Upper lobe of left lung (tissue), 6 donors: ENCODE measurements at places on chromosomes 11 and 22. TPM values are rescaled to one million over a fixed set of nuclear protein-coding genes. Genes with fewer than 3 reads are reported as not detected.

DNA sequence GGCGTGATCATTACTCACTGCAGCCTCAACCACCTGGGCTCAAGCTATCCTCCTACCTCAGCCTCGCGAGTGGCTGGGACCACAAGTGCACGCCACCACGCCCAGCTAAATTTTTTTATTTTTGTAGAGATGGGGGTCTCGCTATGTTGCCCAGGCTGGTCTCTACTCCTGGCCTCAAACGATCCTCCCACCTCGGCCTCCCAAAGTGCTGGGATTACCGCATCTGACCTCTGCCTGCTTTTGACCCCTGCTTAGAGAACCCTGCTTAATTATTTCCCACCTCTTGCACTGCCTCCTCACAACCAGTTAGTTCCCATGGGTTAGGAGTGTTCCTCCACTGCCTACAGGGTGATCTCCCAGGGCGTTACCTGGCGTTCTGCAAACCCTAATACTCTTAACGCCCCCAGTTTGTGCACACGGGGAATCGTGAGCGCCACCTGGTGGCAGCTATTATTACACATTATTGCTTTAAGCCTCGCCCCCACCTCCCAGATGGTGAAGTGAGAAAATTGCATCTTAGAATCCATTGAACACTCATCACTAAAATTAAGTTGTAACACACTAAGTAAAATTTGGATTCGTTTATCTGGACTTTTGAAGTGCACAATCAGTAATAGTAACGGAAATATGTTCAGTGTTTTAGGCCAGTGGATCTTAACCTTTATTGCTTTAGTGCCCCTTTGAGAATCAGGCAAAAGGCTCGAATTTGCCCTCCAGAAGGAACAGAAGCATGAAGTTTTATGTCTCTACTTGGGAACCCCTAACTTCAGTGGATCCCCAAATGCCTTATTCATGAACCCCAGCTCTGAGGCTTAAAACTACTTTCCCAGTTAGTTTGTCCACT lies 61.4 kb upstream of the ASPHD2 start:
- DNase-seq, result no peak
- H3K27me3 ChIP-seq, result no peaks in the 10 kb centered on the region
- H3K4me3 ChIP-seq, result no peak overlapping the region
- no peaks in the 10 kb centered on the region for H3K4me1 ChIP-seq
- H3K36me3 ChIP-seq, result no peaks in the 10 kb centered on the region
- H3K27ac ChIP-seq, result no peak overlapping the region

DNA sequence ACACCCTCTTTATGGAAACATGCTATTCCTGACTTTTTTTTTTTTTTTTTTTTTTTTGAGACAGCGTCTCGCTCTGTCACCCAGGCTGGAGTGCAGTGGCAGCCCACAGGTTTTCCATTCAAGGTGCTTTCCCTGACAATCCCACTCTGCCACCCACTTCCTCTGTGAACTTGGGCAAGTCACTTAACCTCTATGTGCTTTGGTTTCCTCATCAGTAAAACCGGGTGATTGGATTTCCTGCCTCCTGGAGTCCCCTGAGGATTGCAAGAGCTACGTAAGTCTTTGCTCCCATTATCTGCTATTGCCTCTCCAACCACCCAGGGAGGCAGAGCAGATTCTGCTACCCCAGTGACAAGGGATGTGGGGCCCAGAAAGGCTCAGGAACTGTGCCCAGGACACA lies 54.1 kb downstream of the CELSR1 start:
- H3K4me3 ChIP-seq, result no peak overlapping the region
- H3K4me1 ChIP-seq, result peaks cover 16% of the 10 kb centered on the region
- peak overlapping the region; percentile 59 for H3K27ac ChIP-seq
- DNase-seq, result no peak
- no peaks in the 10 kb centered on the region for H3K36me3 ChIP-seq
- no peaks in the 10 kb centered on the region for H3K27me3 ChIP-seq

SAA4 gene
- not detected for total RNA-seq

DNA sequence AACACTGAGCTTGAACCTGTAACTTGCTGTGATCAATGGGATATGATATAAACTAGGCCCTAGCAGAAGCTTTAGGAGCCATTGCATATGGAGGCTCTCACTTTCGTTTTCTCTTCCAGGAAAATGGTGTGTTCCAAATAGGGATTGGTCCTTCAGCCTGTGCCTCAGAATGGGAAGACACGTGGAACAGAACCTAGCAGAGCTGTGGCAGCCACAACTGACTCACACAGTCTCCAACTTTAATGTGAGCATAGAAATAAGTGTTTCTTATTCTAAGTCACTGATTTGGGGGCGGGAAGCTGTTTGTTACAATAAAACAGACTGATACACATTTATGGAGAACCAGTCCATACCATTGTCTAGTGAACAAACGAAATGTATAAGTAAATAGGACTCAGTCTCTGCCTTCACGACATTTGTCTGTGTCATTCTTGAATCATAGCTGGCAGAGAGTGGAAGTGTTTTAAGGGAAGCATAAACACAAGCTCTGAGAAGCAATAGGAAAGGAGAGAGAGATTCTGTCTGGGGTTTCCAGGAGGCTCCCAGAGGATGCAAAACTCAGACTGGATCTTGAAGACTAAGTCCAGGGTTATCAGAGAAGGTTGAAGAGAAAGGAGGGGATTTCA lies 97.3 kb downstream of the GALNT18 start:
- no peak overlapping the region for H3K4me3 ChIP-seq
- DNase-seq, result no peak
- peaks cover 13% of the 10 kb centered on the region for H3K4me1 ChIP-seq
- no peak overlapping the region for H3K27ac ChIP-seq
- no peaks in the 10 kb centered on the region for H3K27me3 ChIP-seq

DNA sequence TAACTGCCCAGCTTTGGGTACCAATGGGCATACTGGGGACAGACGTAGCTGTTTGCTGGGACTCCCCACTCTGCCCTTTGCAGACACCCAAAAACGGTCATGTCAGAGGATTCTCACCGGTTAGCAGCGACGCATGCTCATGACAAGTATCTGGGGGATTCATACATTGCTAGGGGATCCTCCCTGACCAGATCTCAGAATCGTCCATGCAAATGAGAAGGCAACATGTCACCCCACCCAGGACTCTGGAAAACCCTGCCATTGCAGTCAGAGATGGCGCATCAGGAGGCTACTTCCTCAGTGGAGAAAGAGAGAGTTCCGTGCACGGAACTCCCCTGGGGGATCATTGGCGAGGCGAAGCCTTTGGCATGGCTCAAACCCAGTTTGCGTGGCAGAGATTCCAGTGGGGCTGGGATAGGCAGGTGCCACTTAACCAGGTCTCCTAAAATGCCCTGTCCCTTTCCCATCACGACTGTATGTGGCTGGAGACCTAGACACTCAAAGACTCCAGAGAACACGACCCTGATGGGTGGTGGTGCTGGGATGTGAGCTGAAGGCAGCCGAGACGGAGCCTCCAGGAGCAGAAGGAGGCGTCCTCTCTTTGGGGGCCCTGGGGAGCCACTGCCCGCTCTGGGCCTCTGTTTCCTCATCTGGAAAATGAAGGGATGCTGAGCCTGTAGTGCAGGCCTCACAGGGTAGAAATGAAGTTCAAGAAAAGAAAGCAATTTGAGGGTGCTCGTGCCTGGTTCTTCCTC lies 4.9 kb downstream of the RGL4 start:
- H3K27ac ChIP-seq, result peak overlapping the region; percentile 81
- no peaks in the 10 kb centered on the region for H3K27me3 ChIP-seq
- no peaks in the 10 kb centered on the region for H3K4me1 ChIP-seq
- H3K36me3 ChIP-seq, result peaks cover 12% of the 10 kb centered on the region
- H3K4me3 ChIP-seq, result no peak overlapping the region

RAG2 gene
- total RNA-seq, result not detected

GRCh38 chr22:44702479-44703198 lies 635 bp downstream of the PRR5 start:
- H3K4me1 ChIP-seq, result peaks cover 30% of the 10 kb centered on the region
- no peaks in the 10 kb centered on the region for H3K27me3 ChIP-seq
- DNase-seq, result no peak
- no peak overlapping the region for H3K27ac ChIP-seq
